ENCODE measurements at places on chromosomes 4 and X.

DNA sequence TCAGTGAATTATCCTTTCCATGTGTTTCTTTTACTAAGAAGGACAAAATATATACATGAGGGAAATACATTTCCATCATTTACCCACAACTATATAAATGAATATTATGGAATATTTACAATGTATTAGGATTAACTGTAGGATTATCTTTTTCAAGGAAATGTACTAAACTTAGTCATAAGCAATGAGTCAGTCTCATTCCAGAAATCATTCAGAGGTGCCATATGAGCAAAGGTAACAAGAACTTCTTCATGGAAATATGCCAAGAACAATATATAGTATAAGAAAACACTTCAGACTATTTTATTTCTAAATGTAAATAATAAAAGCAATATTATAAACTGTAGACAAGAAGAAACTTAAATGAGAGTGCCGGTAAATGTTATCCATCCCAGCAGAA lies 67.1 kb downstream of the USP38 start:
- no peak for DNase-seq

DNA sequence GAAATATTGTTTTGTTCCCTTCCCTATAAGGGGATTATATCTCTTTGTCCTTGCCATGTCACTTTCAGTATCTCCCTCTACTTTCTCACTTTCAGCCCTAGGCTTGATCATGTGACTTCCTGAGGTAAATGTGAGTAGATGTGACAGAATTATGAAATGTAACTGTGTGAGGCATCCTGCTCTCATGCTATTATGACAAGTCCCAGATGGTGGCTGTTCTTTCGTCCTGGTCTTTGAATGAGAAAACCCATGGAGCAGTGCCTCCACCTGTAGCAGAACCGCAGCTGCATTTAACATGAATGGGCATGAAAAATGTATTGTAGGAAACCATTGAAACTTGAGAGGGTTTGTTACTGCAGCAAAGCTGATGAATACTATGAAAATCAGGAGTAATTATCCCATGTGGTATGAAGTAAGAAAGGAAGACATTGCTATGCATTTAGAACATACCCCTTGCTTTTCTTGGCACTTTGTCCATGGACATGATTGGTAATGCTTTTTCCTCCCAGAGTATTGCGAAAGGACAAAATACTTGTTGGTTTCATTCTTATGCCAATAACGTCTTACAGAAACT lies 202.2 kb upstream of the GPRIN3 start:
- no peak for DNase-seq

GRCh38 chr4:56859841-56860240 lies 38.3 kb upstream of the SPINK2 start:
- no peak for DNase-seq

DNA sequence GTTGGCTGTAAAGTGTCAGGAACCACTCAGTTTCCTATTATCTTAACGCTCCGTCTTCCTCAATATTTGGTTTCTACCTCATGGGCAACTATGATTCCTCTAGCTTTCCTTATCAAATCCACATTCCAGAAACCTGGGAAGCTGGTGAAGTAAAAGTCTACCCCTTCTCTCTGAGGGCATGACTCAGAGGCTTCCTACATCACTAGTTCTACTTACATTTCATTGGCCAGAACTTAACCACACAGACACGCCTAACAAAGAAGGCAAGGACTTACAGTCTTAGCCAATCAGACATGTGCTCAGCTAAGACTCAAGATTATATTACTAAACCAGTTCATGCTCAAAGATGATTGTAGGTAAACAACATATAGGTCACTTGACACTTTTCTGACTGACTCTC lies 30.4 kb downstream of the COX7B2 start:
- DNase-seq, result no peak

GRCh38 chrX:7269589-7269988 lies 121.6 kb upstream of the PUDP start:
- no peak for DNase-seq

All from Ammon's horn (tissue), 1 donor.